ENCODE measurements at places on chromosomes 6 and 20.

- no peak for DNase-seq
Measured at GRCh38 chr6:167742719-167743303, 83.9 kb upstream of the AFDN start.

- DNase-seq, result peak; percentile 52
Measured at GRCh38 chr6:113558431-113558830, 298.7 kb upstream of the MARCKS start.

DNA sequence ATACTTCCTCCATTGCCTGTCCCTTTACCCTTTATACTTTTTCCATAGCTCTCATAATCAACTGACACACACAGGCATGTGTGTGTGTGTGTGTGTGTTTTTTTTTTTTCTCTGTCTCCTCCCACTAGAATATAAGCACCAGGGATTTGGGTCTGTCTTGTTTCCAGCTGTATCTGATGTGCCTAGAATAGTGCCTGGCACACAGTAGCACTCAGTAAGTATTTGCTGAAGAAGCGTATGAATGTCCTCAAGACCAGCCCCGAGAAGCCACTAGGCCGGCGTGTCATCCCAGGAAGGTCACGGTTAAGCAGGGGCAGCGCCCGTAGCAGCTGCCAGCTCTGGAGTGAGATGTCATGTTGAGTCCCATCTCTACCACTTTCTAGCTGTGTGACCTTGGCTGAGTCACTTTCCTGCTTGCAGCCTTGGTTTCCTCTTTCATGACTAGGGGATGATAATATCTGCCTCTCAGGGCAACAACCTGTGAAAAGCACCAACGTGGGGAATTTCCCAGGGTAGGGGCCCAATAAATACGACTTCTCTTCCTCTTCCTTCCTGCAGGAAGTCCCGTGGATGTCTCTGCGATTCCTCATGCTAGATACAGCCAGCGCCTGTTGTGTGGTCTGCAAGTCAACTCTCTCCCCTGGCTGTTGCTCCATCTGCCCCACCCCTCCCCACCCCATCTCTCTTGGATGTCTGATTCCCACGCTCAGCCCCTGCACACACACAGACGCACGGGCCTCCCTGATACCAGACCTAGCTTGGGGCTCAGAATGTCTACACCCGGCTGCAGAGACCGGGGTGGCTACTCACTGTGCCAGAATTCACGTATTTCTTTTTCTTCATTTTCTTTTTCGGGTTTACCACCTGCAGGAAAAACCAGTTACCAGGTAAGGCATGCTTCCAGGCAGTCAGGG lies 58.1 kb downstream of the RAB44 start:
- no peak for DNase-seq

GRCh38 chr6:65557224-65557623 lies 149.8 kb downstream of the EYS start:
- no peak for DNase-seq

DNA sequence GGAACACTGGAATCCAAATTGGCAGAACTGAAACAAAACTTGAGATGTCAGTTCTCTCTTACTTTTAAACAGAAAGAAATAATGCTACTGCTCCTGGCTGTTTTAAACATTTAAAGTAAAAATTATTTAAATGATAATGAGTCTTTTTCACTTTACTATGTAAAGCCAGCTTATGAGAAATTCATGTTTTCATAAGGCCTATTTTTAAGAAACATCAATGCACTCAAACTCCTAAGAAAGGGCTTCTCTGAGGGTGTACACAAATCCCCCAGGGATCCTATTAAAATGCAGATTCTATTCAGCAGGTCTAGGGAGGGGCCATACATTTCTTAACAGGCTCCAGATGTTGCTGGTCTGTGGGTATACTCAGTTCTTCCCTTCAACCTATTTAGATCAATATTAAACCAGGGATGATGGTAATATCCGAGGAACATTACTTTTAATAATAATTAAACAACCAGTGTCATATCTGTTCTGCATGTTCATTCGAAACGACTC lies 2.3 kb downstream of the FERMT1 start:
- DNase-seq, result no peak

DNA sequence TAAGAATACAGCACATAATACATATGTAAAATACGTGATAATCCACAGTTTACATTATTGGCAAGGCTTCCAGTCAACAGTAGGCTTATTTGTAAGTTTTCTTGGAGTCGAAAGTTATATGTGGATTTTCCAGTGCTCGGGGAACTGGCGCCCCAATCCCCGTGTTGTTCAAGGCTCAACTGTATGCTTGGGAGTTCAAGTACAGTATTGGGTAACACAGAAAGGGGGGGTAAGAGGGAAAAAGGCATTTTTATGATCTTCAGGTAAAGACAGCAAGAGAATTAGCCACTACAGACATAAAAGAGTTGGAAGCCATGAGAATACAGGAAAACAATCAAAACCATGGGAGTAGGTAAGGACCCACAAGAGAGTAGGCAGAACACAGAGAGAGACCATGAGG lies 16.4 kb downstream of the PSMB1 start:
- DNase-seq, result no peak

DNA sequence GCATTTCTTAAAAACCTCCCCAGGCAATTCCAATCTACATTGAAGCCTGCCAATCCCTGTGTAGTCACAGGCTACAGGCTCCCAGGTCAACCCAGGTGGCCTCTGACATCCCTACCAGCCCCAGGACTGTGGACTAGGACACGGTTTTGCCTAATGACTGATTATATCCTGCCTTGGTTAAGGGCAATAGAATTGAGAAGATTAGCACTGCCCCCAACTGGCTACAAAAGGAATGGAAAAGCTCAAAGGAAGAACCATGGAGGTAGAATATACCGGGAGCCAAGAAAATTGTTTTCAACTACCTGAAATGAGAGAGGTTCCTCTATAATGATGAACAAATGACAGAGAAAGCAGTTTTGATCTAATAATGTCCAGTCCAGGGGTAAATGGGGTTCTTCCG lies 421.1 kb upstream of the AGPAT4 start:
- peak; percentile 3 for DNase-seq

DNA sequence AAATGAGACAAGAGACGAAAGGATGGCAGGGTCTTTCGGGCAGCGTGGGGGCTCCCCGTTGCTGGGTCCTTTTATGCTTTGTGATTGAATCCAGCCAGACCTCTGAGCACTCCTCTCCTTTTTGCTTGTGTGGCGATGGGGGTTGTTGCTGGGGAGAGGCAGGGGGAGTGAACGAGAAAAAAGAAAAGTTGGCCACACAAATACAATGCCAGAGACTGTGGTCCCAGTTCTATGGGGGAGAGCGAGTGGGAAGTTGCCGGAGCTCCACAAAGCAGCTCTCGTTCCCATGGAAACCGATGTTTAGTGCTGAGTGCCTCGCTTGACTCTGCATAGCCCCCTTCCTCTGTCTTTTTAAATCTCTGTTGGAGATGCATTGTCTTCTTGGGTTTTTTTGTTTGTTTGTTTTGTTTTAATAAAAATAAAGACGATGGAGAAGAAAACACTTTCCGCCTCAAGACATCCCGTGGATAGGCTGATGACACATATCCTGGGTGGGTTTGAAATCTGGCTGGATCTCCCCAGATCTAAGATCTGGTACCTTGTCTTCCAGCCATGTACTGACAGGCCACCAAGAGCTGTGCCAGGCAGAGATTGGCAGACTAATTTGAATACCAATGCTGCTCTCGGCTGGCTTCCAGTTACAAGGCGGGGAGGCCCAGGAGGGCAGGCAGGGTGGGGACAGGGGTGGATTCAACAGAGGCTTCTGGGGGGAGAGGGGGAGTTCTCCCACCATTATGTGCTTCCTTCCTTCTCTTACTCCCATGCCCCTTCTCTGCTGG lies 529.3 kb downstream of the QKI start:
- DNase-seq, result no peak

- DNase-seq, result no peak
Measured at GRCh38 chr6:168711049-168711640, 270.2 kb downstream of the SMOC2 start.

GRCh38 chr6:116027801-116028200 lies 32.9 kb downstream of the FRK start:
- DNase-seq, result no peak

DNA sequence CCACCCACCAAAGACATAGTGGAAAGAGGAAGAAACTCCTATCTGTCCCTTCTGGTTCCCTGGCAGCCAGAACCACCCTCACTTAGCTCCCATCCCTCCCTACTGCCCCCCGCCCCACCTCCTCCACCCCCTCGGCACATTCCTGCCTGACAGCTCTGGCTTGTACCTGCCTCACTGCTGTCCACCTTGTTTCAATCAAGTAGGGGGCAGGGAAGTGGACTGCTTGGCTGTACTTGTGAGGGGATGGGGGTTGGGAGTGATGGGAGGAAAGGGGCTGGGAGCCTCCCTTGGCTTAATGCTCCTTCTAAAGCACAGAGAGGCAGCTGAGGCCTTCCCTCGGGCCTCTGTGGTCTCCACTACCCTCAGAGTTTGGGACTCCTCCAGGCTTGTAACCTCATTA lies 22.1 kb upstream of the ZNF76 start:
- DNase-seq, result no peak

- no peak for DNase-seq
Measured at GRCh38 chr6:162345051-162345511, 382.5 kb downstream of the PRKN start.

GRCh38 chr6:105646391-105646867 lies 243.5 kb upstream of the PREP start:
- no peak for DNase-seq

- peak; percentile 23 for DNase-seq
Measured at GRCh38 chr20:38932457-38933120, 6.4 kb downstream of the FAM83D start.

DNA sequence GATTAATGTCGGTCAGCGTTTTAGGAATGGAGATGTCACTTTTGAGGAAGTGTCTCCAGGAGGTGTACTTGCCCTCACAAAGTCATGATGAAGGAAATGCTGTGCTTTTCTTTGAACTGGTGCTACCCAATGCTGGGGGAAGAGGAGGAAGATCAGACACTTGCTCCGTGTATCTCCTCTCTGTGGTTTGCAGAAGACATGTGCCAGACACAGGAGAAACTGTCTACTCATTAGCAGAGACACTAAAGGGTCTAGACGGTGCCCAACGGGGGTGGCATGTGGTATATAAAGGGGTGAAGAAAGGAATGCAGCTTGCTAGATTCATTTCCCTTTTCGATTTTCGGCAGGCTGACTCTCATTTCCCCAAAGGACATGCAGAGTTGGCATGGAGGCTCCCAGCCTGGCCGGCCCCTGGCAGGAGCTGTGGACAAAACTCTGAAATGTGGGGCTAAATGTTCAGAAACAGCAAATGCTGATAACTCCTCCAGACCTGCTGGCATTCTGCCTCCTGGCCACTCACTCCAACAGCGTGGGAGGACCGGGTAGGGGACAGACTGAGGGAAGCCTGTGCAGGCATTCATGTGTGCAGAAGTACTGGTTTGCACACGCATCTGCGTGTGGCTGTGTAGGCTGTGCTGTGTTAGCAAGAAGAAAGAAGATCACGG lies 59.6 kb upstream of the QKI start:
- no peak for DNase-seq

DNA sequence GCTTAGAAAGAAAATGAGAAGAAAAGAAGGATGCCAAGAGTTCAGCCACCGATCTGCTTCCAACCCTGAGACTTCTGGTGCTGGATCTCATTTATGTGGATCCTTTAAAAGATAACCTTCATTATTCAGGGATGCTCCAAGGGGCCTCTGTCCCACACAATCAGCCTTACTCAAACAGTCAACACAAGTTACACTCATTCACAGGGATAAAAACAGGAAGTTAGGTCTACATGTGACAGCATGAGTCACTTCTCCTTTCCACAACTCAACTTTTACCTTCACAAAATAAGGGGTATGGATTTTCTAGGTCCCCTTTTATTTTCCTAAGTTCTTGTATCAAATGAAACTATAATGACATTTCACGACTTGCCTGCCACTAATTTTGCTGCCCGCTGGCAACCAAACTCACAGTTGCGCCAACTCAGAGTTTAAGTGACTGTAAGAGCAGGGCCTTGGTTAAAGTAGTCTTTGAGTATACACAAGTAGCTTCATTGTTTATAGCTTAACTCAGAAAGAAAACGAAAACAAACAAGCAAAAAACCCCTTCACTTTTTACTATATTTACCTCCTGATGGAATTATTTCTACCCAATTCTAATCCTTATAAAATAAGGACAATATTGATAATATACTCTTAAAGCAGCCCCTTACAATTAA lies 278.8 kb upstream of the RUNX2 start:
- no peak for DNase-seq

DNA sequence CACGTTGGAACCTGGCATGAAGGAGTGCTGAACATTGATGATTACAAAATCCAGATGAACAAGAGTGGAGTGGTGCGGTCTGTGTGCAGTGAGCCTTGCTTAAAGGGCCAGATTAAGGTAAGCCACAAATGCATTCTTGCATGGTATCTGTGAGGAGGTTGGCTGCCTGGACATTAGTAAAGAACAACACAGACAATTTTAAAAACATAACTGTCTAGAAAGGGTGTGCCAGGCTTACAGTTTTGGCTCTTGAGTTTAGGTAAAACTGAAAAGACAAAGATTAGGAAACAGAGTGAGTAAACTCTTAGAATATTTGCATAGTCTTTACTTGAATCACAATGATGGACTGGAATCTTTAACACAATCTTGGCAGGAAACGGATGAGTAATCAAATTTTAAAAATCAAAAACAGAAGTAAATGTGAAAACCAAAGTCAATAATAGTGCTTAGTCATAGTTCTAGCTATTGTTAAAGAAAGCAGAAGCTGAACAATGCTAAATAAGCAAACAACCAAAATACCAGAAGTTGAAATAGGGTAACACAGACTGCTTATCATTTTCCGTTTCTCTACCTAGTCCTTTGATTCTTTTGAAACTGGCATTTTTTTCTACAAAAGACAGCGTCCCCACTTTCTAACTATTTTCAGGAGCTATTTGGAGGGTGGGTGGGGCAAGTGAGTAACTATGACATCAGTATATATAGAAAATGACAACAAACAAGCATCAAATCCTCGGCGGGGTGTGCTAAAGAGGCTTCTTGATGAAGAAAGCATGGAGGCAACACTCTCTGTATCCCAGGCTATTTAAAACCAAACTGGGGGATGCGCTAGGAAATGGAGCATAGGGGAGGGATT lies 185.8 kb upstream of the RAB32 start:
- no peak for DNase-seq

- DNase-seq, result no peak
Measured at GRCh38 chr6:491233-491632, 99.7 kb downstream of the IRF4 start.

- no peak for DNase-seq
Measured at GRCh38 chr20:57408131-57408530, 16.9 kb downstream of the RBM38 start.

- DNase-seq, result no peak
Measured at GRCh38 chr20:9293145-9293544, 221.2 kb upstream of the LAMP5 start.
